ENCODE measurements at places on chromosomes 16 and 17. TPM values are rescaled to one million over a fixed set of nuclear protein-coding genes. Genes with fewer than 3 reads are reported as not detected.
A peak's percentile ranks its signal among the peaks of the same experiment; 100 is the strongest.

GRCh38 chr16:60166111-60166510 lies 1432.0 kb upstream of the GOT2 start:
- no peaks in the 10 kb centered on the region for H3K4me1 ChIP-seq
- no peak for DNase-seq
- H3K4me3 ChIP-seq: no peak overlapping the region
- H3K27ac ChIP-seq: no peak overlapping the region
- no peaks in the 10 kb centered on the region for H3K27me3 ChIP-seq

- H3K4me1 ChIP-seq: peaks cover 27% of the 10 kb centered on the region
- peaks cover 6% of the 10 kb centered on the region for H3K27me3 ChIP-seq
- DNase-seq: no peak
- H3K4me3 ChIP-seq: no peak overlapping the region
Observed at GRCh38 chr17:50922107-50922506, 56.0 kb upstream of the TOB1 start.

DNA sequence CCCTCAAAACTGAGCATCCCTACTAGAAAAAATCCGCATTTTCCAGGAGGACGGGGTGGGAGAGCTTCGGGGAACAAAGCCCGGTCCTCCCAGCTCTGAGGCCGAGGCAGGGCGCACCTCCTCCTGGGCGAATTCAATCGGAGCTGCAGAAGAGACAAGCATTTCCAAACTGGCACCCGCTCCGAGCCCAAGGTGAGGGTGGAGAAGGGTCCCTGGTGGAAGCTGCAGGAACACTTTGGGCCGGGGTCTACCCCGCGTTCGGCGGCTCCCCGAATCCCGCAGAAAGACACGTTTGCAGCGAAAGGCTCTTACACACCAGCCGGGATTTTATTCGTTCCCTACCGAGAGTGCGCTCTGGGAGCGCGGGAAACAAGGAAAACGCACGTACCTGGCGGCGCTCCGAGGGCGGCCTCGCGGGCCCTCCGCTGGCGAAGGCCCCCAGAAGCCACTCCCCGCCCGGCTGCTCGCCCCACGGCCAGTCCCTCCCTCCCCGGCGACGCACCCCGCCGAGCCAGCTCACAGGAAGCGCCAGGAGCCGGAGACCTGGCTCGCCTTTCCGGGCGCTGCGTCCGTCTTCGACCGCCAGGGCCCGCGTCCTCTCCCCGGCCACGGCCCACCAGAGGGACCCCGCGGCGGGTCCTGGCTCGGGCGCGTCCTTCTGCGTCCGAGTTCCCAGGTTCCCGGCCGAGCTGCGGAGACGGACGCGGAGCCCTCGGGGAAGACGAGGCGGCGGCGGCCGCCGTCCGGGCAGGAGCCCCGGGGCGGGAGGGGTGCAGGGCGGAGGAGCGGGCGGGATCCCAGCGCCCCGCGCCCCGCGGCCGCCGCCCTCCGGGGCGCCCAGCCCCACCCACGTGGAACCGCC lies 49.8 kb upstream of the BAHCC1 start:
- peaks cover 48% of the 10 kb centered on the region for H3K27me3 ChIP-seq
- H3K27ac ChIP-seq: no peak overlapping the region
- peaks cover 4% of the 10 kb centered on the region for H3K36me3 ChIP-seq
- H3K4me1 ChIP-seq: peaks cover 7% of the 10 kb centered on the region

DNA sequence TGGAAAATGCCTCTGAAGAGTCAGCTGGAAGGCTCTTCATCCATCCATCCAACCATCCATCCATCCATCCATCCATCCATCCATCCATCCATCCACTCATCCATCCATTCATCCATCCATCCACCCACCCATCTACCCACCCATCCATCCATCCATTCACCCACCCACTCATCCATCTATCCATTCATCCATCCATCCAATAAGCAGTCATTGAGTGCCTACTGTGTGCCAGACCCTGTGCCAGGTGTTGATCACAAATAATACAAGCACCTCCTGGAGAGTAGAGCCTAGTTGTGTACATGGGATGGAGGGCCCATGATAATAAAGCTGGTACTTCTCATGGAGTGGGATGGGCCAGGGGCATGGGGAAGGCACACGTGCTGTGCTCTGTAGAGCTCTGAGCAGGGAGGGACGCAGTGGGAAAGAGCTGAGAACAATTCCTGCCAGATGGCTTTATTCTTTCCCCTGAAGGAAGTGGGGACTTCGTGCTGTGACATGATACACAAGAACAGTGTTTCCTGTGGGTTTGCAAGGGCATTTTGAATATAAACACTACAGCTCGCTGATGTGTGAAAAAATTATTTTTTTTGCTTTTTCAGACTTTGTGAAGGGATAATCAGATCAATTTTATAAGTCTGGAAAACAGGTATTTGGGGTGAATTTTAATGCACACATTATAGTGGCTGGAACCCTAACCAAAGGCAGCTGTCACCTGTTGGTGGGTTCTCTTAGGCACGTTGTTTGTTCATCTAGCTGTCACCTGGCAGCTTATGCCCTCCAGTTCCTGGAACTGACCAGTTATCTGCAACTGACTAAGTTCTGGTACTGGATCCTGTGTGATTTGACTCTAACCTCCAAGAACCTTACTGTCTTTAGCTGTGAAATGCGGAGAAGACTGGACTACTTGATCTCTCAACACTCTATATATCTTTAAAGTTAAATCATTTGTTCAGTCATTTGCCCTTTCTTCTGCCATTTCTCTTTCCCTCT lies 61.3 kb downstream of the PRKCB start:
- H3K4me1 ChIP-seq: peaks cover 22% of the 10 kb centered on the region
- no peaks in the 10 kb centered on the region for H3K27me3 ChIP-seq
- no peak for DNase-seq
- H3K27ac ChIP-seq: peak overlapping the region; percentile 71
- no peak overlapping the region for H3K4me3 ChIP-seq

DNA sequence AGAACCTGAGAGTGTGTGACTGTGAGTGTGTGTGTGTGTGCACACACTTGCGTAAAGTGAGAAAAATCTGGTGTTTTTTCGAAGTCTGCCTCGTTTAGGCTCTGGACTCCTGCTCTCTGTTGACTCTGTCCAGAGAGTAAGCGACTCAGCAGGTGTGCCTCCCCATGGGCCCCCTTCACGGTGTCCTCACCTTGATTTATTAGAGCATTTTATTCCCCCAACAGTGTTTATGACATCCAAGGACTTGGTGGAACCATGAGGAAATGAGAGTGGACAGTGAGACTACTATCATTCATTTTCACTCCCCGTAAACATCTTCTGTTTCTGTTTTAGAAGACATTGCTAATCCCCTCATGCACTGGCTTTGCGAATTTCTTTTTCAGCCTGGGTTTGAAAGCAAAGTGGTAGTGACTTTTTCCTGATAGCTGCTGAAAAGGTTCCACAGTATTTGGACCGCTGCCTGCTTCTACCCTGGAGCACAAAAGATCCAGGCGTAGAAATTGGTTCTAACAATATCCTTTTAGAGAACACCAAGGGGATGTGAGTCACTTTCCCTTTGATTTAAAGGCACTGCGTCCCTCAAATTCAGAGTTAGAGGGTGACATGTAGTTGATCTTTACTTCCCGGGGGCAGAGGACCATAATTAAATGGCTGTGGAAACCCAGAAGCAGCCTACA lies 218.2 kb downstream of the WWOX start:
- H3K27ac ChIP-seq: no peak overlapping the region
- H3K4me3 ChIP-seq: no peak overlapping the region
- no peak for DNase-seq

DNA sequence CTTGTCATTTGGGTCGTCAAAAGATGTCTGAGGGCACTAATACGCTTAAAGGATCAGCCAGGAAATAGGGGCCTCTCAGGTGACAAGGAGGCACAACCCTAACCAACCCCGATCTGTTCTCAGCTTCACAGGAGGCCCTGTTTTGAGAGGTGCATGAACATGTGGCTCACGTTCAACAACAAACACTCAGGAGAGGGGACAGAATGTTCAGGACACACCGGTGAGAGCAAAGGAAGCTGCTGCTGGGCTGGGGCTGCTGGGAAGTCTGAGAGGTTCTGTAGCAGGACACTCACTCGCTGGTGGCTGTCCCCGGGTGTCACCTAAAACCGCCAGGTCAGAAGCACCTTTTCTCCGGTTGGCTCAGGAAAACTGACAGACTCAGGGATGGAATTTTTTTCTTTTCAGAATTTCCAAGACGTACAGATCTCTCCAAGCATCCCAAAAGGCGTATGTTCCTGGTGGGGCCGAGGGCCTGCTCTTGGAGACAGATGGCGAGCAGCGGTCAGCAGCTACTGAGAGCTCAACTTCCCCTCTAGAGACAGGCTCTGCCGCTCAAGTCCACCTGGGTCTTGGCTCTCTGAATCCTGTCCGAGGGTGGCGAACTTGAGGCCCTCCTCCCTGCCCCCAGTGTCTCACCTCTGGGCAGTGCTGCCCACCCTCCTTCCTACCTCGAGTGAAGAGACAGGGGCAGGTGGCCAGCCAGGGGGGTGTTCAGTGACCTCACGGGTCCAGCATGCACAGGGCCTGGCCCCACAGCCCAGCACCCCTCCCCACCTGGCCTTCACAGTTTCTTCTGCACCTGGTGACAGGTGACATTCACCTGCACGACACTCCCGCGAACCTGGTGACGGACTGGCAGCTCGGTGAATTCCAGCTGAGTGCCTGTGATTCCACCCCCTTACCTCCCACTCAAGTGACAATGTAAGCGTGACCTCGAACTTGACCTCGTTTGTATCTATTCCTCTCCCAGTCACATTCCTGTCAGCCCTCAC lies 22.9 kb downstream of the CLUH start:
- peak; percentile 59 for DNase-seq
- peaks cover 22% of the 10 kb centered on the region for H3K36me3 ChIP-seq
- H3K4me3 ChIP-seq: no peak overlapping the region
- H3K4me1 ChIP-seq: no peaks in the 10 kb centered on the region

The APOH gene
- total RNA-seq: not detected

The NXN gene
- total RNA-seq: 0.28 TPM

The PYY gene
- total RNA-seq: not detected

All from activated CD4-positive, alpha-beta T cell treated with anti-CD3 and anti-CD28 coated beads, Interleukin-2, amount 10 ng/mL, durations not matched to agents 24 days and 14 days (primary cell).